Endothelial cell of umbilical vein (primary cell): ENCODE measurements at places on chromosomes 7 and 10. TPM values are rescaled to one million over a fixed set of nuclear protein-coding genes. Genes with fewer than 3 reads are reported as not detected.

The CALCR gene
- polyA plus RNA-seq, result not detected in 2 replicates

The CLCN1 gene
- polyA plus RNA-seq, result not detected in 2 replicates

The RNF32 gene
- polyA plus RNA-seq, result 0.14 TPM in 1 of 2 replicates, not detected in the other

The PTER gene
- 1.2 and 1.6 TPM in 2 replicates for polyA plus RNA-seq

The FBXO24 gene
- 0.16 and 0.37 TPM in 2 replicates for polyA plus RNA-seq

The WNT2 gene
- polyA plus RNA-seq, result not detected in 2 replicates

The C10orf143 gene
- 0.26 and 0.53 TPM in 2 replicates for polyA plus RNA-seq

DNA sequence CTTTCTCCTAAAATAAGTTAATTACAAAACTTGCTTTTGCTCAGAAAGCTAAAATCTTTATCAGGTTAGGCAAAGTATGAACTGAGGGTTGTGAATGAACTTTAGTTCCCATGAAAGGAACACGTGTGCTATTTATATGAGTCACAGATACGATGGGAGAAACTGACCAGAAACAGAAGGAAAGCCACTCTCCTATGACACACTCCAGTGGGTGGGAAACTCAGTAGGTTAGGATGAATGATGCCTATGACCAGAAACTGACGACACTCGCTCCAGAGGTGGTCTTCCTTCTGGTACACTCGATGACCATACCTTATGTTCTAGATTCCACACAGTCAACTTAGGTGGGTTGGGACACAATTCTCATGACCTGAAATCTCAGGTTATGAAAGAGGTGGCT, 215.7 kb upstream of the INHBA start:
- DNase-seq, result no peak

GRCh38 chr10:73589563-73590126, 1.5 kb downstream of the USP54 start:
- DNase-seq, result peak; percentile 23

DNA sequence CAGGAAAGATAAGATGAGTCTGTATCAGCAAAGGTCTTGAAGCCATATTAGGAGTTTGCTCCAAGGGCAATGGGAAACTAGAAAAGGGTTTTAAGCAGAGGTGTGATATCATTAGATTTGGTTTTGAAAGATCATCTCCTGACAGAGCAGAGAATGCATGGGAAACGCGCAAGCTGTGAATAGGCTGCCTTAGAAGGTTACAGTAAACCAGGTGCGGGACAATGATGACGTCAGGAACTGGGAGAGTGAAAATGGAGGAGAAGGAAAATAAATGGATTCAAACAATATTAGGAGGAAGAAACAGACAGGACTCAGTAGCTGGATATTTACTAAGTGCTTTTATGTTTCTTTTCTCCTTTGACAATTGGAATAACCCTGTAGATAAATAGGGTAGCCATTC, 50.6 kb downstream of the CACNB2 start:
- no peak for DNase-seq

DNA sequence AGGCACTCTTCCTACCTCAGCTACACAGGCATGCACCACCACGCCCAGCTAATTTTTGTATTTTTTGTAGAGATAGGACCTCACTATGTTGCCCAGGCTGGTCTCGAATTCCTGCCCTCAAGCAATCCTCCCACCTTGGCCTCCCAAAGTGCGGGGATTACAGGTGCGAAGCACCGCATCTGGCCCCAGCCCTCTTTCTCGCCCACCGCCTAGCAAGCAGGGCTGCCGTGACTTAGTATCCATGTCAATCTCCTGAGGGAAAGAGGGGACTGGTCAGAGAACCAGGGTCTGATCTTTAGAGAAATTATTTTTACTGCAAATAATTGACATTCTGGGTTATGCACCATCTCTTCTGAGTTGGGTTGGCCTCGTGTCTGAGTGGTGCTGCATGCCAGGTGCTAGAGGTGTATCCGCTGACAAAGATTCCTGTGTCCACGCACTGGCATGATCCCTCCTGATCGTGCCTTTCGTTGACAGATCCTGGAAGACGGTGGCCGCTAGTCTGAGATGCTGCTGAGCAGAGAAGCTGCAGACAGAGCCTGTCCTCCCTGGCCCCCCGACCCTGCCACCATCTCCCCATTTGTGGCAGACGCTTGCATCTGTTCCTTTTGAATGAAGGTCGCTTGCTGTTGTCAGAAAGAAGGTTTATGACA, 22.7 kb downstream of the WIPI2 start:
- DNase-seq, result no peak

DNA sequence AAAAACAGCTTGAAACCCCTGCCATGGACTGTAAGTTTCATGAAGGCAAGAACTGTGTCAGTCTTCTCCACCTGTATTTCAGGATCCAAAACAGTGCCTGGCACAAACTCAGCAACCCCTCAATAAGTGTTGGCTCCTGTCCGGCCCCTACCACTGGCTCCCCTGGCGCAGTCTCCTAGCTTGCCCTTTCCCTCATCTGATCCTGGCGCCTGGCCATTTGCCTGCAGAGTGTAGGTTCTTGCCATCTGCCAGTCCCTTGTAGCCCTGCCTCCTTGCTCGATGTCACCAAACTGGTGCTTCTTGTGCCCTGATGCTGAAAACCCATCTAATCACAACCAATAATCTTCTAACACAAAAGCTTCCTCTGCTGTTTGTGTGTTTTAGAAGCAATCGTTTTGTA, 60.4 kb downstream of the LGI1 start:
- DNase-seq, result no peak

DNA sequence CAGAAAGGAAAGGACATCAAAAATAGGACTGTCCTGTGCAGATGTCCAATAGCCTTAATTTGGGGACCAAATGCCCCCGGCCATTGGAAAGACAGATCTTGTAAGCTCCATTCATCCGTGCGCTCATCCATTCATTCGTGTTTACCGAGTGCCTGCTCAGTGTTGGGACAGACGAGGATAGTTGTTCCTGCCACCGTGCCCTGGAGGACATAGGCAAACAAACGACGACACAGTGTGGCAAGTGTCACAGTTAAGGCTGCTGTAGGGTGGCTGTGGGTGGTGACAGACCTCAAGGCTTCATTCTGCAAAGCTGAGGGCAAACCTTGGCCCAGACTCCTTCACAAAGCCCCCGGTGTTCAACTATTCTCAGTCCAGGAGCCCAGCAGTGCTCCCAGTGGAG, 27.6 kb downstream of the MKI67 start:
- no peak for DNase-seq

GRCh38 chr10:98748298-98748697, 301.6 kb upstream of the HPS1 start:
- DNase-seq, result peak; percentile 13

GRCh38 chr10:3980660-3981059, 195.7 kb upstream of the KLF6 start:
- DNase-seq, result no peak

GRCh38 chr10:116408719-116409118, 18.9 kb upstream of the PNLIPRP3 start:
- DNase-seq, result no peak

DNA sequence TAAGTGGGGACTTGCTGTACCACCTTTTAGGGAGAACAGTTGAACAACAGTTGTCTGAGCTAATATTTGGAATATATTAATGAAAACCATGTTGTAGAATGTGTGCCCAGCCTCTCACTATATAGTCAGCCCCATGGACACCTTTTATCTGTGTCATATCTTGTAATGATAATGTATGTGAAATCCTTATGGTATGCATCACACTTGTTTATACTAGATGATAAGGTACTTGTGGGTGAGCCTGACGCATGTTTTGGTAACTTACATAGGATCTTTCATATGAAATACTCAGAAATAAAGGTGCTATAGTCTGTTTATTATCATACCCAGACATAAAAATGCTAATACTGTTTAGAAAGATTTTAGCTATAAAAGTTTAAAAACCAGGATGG, 32.8 kb downstream of the CAMK1D start:
- DNase-seq, result no peak

DNA sequence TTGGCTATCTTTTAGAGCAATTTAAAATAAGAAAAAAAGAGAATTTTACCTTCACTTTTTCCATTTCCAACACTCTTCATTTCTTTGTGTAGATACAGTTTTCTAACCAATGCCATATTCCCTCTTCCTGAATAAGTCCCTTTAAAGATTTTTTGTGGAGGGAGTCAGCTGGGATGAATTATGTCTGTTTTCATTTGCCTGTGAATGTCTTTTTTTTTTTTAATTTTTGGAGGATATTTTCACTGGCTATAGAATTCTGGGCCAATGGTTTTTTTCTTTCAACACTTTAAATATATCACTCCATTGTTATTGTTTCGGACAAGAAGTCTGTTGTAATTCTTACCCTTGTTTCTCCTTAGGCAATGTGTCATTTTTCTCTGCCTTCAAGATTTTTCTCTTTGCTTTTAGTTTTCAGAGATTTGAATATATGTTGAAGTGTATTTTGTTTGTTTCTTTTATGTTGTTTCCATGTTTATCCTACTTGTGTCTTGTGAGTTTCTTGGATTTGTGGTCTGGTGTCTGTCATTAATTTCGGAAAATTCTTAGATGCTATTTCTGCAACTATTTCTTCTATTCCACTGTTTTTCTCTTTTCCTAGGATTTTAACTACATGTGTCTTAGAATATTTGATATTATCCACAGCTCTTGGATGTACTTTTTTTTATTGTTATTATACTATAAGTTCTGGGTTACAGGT, 20.0 kb upstream of the CXCL12 start:
- DNase-seq, result no peak

DNA sequence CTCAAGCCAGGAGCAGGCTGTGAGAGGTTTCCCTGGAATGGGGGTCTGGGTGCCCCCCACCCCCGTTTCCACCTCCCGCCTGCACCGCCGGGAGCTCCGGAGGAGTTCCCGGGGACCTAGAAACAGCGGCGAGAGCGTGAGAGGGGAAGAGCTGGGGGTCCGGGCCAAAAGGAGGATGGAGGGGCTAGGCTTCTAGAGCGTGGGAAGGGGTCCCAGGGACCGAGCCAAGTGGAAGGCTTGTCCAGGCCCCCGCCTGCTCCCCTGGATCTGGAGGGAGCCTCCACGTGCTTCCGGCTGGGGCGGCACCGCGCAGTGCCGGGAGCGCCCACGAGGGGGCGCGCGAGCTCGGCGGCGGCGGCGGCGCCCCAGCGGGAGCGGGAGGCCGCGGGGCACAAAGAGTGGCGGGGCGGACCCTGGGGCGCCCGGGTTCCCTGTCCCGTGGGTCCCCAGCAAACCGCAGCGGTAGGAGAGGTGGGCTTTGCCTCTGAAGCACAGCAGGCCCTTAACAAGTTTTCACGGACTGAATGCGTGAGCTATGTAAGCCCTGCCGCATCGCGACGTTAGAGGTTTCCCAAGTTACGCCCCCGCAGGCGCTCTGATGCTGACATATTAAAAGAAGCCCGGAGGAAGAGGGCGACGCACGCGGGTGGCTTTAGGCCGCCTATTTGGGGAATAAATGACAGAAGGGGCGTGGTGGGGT, 104.4 kb upstream of the LRRC4 start:
- peak; percentile 64 for DNase-seq

GRCh38 chr7:115475761-115476385, 554.0 kb downstream of the MDFIC start:
- no peak for DNase-seq

DNA sequence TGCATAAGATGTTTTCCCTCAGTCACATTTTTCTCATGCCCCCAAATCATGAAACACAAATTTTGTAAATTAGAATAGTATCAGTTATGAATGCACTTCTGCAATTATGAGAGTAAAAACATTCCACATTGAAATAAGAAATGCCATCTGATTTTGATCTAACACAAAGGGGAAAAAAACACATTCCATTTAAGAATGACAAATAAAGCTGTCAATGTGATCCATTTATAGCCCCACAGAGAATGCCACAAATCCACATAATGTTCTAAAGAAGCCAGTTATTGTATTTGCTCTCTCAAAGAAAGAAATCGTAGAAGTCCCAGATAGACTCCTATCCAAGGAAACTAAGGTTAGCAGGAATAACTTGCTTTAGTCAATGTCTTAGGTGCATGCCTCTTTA, 48.7 kb upstream of the RHOBTB1 start:
- peak; percentile 27 for DNase-seq

GRCh38 chr10:75294518-75294865, 58.7 kb upstream of the COMTD1 start:
- peak; percentile 11 for DNase-seq

DNA sequence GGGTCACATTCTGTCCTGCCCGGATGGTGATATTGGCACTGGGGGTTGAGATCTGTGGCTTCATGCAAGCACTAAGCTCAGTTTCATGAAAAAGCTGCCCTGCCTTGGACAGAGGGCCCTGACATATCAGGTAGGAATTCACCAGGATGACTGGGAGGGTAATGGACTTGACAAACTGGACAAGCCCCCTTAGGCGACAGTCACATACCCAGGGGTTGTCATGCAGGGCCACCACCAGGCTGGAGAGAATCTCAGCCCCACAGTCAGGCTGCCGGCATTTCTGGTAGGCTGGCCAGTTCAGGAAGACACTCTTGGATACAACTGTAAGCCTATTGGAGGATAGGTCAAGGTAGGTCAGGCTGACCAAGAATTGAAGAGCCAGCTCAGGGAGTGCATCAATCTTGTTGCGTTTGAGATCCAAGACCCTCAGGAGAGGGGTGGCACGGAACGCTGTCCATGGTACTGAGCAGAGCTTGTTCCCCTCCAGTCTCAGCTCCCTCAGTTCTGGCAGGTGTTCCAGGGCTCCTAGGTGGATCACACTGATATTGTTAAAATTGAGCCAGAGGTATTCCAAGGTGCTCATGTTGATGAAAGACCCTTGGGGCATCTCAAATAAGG, 824 bp downstream of the LRIT2 start:
- no peak for DNase-seq

GRCh38 chr10:124002391-124003069, 90.9 kb downstream of the CHST15 start:
- no peak for DNase-seq

DNA sequence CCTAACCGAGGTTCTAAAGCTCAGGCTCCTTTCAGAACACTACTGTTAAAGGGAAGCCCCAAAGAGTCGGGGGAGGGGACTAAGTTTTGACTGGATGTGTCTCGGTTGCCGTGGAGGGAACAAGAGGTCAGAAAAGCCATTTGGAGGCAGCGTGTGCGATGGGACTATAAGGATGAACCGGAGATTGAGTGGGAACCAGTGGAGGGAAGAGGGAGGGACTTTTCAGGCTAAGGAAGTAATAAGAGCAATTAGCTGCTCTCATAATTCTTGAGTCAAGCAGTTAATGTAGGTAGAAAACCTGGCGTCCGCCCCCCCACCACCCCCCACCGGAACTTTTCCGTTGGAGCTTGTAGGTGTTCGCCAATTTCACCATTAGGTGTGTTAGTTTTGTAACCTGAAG, 491 bp upstream of the AKAP9 start:
- peak; percentile 46 for DNase-seq

GRCh38 chr7:124390301-124390700, 357.4 kb upstream of the TMEM229A start:
- DNase-seq, result no peak

DNA sequence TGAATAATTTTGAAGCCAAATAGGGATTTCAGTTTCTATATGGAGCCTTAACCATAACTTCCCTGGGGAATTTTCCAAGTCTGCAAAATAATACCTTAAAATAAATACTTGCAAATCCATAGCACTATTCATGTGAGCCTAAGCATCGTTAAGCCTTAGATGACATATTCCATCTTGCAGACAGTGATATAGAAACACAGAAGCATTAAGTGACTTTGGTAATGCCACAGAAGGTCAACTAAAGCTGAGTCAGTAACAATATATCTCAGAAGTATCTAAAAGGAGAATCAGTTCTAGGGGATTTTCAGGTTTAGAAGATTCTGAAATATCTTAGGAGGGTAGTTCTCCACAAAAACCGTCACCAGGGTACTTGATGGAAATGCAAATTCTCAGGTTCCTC, 163.4 kb upstream of the COL1A2 start:
- no peak for DNase-seq

GRCh38 chr7:144032985-144033709, 15.6 kb upstream of the OR2A5 start:
- DNase-seq, result peak; percentile 34

GRCh38 chr10:80159166-80159873, 26.8 kb downstream of the PLAC9 start:
- DNase-seq, result no peak

GRCh38 chr10:50464004-50464409, 159.7 kb downstream of the SGMS1 start:
- DNase-seq, result no peak
